Natural killer cell (primary cell): ENCODE measurements at places on chromosomes 5 and 9. TPM values are rescaled to one million over a fixed set of nuclear protein-coding genes. Genes with fewer than 3 reads are reported as not detected.

DNA sequence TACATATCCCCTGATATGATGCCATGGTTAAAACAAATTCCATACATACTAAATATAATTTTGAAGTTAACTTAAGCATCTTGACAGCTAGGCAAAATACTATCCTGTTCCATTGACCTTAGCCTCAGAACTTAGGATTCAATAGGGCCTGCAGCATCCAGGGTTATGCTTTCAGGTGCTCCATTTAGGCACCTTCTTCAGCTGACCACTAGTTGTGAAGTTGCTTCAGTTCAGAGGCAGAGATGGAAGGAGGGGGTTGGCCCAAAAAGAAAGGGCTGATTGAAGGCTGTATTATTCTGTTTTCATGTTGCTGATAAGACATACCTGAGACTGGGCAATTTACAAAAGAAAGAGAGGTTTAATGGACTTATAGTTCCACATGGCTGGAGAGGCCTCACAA is 7.0 kb upstream of the NREP start:
- no peak for DNase-seq

- no peak for DNase-seq
Measured at GRCh38 chr5:104189909-104190308, 627.3 kb upstream of the NUDT12 start.

- no peak for DNase-seq
Measured at GRCh38 chr5:122849771-122850170, 4.4 kb downstream of the SNX24 start.

- no peak for DNase-seq
Measured at GRCh38 chr9:20189871-20190270, 401.0 kb upstream of the SLC24A2 start.

- DNase-seq, result no peak
Measured at GRCh38 chr5:158126442-158127405, 267.8 kb upstream of the CLINT1 start.

COL23A1 gene
- 0.15 TPM for total RNA-seq

IFNA2 gene
- total RNA-seq, result not detected
